ENCODE measurements at places on chromosomes 1 and 21.

DNA sequence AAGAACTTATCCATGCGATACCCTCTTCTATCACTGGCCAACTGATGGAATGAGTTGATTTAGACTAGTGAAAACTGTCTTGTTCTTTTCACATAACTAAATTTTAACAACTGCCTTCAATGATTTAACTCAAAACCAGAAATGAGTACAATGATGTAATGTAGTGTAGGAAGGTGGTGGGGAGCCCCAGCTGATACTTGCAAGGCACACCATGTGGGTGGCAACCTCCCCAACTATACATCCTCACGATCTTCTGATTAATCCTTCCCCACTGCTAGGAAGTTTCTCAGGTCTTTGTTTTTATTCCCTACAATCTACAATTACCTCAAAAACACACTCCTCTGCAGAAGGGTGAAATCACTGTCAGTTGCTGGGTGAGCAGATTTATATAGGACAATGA is 100.7 kb downstream of the KCTD3 start:
- no peak for DNase-seq

- no peak for DNase-seq
Measured at GRCh38 chr1:201751872-201752271, 77.1 kb upstream of the IPO9 start.

GRCh38 chr1:181630838-181631237 is 147.5 kb downstream of the CACNA1E start:
- DNase-seq: no peak

- DNase-seq: peak; percentile 14
Measured at GRCh38 chr1:117059334-117059677, 820 bp upstream of the TTF2 start.

DNA sequence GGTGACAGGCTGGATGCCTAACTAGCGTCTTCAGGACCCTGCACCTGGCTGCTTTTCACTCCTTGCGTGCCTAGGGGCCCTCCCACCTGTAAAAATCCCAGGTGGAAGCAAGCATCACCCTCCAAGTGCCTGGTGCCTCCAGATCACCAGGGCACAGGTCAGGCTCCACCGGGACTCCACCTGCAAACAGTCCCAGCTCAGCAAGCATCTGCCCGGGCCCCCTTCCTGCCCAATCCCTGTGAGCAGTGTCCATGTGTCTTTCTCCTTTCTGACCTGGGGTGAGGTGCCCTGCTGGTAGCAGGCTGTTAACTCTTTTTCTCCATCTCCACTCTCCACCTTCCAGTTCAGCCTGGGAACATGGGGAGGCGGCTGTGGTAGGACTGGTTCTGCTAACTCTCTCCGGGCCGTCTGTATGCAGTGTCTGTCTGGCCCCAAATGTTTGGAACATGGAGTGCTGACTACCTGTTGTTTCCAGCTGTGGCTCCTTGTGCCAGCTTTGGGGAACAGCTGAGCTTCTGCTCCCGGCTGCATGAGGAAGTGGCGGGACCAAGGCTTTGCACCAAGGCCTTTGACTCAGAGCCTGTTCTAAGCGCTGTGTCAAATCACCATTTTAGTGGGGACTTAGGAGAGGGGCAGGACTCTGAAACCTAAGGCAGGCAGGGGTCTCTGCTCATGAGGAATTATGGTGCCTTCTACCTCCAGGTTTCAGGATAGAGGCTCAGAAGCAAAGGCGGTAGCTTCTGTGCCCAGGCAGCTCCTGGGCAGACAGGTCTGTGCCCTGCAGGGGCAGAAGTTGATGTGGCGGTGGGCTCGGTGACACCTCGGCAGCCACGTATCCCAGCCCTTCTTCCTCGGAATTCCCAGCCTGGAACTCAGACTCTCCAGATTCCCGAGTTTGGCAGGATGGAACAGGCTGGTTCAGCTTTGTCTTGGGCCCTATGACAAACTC is 5.5 kb downstream of the GPR137B start:
- peak; percentile 71 for DNase-seq

Measured in suppressor macrophage treated with lipopolysaccharide for 1 hour (primary cell).